Dorsolateral prefrontal cortex (tissue), 122 donors: ENCODE measurements at places on chromosomes 3 and 15. TPM values are rescaled to one million over a fixed set of nuclear protein-coding genes. Genes with fewer than 3 reads are reported as not detected.

TMEM108 gene
- total RNA-seq: 34.5 TPM

NECTIN3 gene
- total RNA-seq: 24.6 TPM

AGBL1 gene
- total RNA-seq: 1.4 TPM

DISP2 gene
- 43.0 TPM for total RNA-seq

SPINT1 gene
- 0.41 TPM for total RNA-seq

TGM4 gene
- not detected for total RNA-seq

TMEM207 gene
- total RNA-seq: not detected

COLQ gene
- 9.7 TPM for total RNA-seq

ABHD17C gene
- 19.6 TPM for total RNA-seq

GOLGA8O gene
- total RNA-seq: 2.8 TPM

DNA sequence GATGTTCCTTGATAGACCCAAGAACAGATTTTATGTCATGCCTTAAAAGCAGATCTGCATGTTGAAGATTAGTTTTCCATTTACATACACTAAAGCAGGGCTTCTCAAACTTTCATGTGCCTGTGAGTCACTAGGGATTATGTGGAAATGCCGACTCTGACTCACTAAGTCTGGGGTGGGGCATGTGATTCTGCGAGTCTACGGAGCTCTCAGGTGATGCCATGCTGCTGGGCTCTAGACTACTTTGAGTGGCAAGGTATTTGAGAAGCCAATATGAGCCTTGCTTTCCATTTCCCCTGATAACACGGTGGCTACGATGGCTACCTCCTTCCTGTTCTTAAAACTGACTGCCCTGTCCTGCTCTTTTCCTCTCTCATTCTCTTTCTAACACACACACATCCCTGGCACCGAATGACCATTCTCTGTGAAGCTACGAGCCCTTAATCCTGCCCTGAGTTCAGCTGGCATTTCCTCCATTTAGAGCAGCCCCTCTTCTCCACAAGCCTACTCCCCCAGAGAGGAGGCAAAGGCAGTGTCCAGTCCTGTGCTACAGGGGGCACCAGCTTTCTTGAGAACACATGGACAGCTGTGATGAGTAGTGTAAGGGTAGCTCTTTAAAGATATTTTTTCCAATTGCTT lies 39.7 kb upstream of the PYGO1 start:
- DNase-seq: no peak

- DNase-seq: no peak
Measured at GRCh38 chr3:54355800-54356199, 233.4 kb downstream of the CACNA2D3 start.

DNA sequence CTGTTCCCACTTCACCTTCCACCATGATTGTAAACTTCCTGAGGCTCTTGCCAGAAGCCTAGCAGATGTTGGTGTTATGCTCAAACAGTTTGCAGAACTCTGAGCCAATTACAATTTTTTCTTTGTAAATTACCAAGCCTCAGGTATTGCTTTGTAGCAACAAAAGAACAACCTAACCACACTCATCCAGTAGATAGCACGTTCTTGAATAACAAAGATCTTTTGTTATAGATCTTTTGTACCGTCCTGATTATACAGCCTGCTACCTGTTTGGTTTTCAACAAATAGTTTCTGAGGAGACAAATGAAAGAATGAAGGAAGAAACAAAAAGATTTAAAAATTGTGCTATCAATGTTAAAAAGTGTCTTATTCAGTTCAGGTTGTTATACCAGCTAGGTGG lies 474.7 kb upstream of the ALCAM start:
- no peak for DNase-seq

DNA sequence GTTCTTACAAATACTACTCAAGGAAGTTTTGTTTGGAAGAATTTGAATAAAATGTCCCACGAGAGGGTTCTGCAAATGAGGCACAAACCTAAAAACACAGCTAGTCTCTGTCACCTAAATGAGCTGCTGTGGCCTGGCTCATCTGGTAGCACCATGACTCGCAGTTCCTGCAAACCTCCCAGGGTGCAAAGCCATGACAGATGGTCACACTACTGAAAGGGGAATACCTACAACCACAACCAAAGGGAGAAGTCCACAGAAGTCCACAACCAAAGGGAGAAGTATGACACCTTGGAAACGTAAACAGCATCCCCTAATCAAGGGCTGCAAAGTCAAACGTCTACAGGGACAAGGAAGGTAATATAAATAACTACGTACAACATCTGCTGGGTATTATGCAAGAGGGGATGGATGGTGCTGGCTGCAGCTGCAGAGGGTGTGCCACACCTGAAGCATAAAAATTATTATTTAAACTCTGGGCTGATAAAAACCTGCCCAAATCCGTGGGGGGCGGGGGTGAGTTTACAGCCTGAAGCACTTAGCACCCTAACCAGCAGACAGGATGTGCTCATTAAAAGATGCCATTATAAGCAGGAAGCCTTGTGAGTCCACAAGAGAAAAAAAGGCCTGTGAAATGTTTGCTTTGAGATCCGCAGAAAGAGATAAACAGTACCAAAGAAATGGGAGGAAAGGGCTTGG lies 184.0 kb downstream of the MAGI1 start:
- no peak for DNase-seq

GRCh38 chr15:25690673-25691543 lies 172.2 kb downstream of the ATP10A start:
- DNase-seq: no peak

- DNase-seq: no peak
Measured at GRCh38 chr3:112253301-112253971, 40.6 kb downstream of the SLC9C1 start.

DNA sequence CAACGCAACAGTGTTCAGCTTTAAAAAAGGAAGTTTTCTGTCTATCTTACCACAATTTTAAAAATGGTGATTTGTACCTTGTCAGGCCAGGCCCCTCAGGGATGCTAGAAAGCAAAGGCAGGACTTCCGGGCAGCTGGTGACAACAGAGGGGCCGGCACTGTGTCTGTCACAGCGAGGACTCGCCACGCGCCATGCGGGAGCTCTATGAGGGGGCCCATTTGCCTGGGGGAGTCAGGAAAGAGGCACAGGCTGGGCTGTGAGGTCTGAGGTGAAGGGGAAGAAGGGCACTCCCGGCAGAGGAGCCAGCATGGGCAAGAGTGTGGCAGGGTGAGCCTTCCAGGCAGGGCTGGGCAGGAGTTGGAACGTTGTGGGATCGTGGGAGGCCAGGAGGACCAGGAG lies 7.0 kb downstream of the IQSEC1 start:
- DNase-seq: no peak

DNA sequence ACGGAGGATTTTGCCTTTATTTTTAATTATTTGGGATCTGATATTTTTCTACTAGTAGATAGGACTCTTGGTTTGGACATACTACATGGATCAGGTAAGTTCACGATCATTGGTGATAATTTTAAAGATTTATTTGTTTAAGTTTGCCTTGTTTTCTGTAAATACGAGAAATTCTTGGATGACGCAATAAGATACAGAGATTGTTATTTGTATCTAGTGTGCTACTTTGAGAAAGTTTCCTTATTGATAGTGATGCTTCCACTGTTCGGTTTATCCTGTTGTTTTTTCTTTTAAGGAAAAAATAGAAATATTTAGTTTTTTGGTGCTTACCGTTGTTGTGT lies 577 bp downstream of the CHD2 start:
- DNase-seq: no peak

DNA sequence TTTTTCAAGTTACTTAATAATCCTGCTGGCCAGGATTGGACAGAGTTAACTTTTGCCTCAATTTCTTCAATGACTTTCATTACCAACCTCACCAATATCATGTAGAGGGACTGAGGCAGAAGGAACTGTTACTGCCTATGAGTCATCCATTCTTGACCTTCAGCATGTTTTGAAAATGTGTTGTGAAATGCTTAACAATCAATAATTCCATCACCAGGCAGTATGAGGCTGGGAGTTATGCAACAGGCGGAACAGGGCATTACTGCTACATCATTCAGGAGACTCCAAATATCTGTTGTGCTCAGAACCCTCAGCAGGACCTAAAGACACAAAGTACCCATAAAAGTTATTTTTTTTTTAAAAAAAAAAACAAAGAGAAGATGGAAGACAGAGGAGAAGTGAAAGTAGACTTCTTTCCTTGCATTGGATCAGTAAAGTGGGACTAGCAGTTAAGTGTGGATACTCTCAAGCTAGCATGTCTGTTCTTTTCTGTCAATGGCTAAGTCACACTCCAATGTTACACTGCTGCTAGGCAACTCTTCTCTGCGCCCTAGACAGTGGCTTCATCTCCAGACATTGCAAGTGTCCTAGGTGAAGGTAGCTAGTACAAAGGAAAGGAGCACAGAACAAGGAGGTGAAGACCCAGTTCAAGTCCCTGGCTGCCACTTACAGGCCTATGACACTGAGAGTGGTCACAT lies 184.9 kb upstream of the LPP start:
- no peak for DNase-seq
